Stimulated activated CD8-positive, alpha-beta memory T cell treated with anti-CD3 and anti-CD28 coated beads, Interleukin-7, amount 100 ng/mL, for 1 hour (primary cell): ENCODE measurements at places on chromosomes 1 and 21.

DNA sequence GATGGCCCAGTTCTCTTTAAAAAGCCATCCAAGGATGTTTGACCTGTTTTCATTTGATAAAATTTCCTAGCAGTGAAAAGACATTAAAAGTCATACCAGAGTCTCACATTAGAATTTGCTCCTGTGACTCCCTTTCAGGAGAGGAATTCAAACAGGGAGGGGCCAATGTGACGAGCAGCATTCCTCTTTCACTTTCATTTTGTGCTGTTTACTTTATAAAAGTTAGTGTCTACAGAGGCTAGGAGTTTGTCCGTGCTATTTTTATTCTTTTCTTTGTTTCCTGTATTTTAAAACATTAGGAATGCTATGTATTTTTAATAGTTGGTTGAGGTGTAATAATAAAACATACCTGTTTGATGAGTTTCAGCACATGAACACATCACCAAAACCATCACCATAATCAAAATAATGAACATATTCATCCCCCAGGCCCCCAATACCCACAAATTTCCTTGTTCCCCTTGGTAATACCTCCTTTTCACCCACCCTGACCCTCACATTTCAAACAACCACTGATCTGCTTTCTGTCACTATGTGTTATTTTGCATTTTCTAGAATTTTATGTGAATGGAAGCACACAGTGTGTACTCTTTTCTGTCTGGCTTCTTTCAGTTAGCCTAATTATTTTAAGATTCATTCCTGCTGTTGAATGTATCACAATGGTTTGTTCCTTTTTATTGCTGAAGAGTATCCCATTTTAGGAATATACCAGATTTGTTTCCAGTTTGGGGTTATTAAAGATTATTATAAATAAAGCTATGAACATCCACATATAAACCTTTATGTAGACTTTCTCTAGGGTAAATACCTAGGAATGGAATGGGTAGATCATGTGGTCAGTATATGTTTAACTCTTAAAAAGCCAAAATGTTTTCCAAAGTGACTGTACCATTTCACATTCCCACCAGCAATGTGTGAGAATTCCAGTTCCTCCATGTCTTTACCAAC lies 129.5 kb downstream of the TENT5C start:
- no peak for DNase-seq

DNA sequence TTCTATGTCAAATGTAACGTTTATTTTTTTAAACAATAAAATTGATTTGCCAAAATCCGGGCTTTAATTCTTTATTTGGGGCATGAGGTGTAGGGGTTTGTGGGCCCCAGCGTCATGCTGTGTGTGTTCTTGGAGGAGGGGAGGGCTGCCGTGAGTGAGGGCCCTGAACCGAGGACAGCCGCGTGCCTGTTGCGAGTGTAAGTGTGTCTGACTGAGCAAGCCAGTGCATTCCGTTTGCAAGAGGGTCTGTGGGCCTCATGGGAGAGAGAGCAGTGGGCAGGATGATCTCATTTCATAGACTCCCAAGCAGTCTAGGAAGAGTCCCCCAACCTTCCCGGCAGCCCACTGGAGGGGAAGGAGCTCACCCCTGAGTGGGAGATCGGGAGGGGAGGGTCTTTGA lies 21.4 kb upstream of the SPSB1 start:
- DNase-seq = no peak

DNA sequence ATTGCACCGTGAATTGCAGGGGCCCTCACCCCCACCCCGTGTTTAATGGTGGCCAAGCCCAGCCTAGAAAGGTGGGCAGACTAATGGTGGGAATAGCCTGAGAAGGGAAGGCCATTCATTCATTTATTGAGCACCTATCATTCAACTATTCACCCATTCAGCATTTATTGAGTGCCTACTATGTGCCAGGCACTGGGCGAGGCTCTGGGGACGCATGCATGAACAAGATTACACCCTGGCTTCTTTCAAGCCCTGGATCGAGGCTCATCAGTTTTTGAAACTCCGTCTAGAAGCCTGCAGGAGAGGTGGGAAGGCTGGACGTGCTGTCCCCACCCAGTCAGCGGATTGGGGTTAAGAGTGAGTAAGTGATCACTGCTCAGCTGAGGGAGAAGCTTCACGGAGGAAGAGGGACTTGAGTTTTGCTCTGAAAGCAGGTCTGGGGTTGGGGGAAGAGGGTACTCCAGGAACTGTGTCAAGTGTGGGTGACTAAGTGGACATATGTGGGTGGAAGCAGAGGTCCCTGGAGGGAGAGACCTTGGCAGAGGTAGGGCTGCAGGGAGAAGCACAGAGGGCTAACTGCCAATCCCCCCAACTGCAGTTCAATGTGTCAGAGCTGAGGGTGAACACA lies 35.6 kb downstream of the MEF2D start:
- DNase-seq = no peak

GRCh38 chr1:224175617-224176016 lies 7.4 kb upstream of the DEGS1 start:
- DNase-seq = no peak

DNA sequence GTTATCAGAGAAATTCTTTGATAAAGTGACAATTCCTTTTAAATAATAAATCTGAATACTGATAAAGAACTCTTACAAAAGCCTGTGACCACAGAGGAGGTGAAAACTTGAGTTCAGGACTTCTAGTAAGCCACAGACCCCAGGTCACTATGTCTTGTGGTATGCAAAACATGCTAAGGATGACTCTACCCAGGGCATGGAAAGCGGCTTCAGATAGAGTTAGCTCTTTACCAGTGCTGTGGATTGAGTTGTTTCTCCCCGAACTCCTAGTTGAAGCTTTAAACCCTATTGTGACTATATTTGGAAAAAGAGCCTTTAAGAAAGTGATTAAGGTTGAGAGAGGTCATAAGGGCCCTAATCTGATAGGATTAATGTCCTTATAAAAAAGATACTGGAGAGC lies 42.3 kb downstream of the HLX start:
- no peak for DNase-seq

- DNase-seq = peak; percentile 9
Observed at GRCh38 chr1:38858833-38859560, 575 bp downstream of the RRAGC start.

DNA sequence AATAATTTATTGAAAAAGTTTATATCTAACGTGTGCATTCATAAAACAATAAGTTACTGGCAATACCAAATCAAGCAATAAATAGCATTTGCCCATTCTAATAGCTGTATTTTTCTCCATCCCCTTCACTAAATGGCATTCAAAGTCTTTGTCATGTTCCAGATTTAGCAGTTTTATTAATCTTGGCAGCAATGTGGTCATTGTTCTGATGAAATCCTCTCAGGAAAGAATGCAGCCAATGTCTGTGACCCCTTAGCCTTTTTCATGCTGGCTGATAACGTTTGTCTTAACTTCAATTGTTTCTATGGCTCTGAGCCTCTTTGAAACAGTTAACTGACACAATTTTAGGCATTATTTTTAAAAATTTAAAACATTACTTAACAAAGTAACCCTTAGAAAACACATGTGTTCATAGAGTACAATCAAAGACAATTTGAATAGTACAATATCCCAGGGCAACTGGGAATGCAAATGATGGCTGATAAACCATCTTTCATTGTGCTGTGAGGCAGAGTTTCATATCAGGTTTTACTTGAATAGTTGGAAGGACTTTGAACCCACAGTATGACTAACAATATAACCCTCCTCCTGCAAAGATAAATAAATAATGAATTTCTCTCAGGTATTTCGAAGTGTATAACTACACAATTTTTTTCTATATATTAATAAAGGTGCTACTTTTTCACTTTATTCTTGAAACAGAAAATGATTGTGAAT lies 217.5 kb downstream of the LRRIQ3 start:
- no peak for DNase-seq

DNA sequence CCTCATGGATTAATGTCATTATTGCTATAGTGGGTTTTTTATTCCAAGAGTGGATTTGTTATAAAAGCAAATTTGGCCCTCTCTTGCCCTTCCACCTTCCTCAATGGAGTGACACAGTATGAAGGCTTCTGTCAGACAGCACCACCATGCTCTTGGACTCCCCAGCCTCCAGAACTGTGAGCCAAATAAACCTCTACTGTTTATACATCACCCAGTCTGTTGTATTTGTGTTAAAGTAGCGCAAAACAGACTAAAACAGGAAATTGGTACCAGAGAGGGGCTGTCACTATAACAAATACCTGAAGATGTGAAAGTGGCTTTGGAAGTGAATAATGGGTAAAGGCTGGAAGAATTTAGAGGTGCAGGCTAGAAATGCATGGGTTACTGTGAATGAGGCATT lies 38.0 kb upstream of the DMRTB1 start:
- no peak for DNase-seq

- no peak for DNase-seq
Observed at GRCh38 chr21:42664614-42665013, 11.2 kb downstream of the PDE9A start.

DNA sequence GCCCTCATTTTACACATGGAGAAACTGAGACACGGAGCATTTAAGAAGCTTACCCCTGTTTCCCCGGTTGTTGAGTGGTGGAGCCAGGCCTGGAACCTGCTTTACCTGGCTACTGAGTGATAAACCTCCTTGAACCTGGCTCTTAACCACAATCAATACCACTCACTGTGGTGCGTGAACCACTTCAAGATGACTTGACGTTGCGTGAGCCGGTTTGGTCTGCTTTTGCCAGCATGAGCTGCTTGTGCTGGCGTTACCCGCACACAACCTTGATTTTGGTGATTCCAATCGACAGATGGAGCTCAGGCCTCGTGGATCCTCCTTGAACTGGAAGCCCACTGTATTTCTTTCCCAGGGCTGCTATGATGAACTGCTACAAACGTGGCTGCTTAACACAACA lies 6.1 kb upstream of the TINAGL1 start:
- no peak for DNase-seq

- DNase-seq = no peak
Observed at GRCh38 chr1:232305050-232305449, 324.9 kb downstream of the SIPA1L2 start.

DNA sequence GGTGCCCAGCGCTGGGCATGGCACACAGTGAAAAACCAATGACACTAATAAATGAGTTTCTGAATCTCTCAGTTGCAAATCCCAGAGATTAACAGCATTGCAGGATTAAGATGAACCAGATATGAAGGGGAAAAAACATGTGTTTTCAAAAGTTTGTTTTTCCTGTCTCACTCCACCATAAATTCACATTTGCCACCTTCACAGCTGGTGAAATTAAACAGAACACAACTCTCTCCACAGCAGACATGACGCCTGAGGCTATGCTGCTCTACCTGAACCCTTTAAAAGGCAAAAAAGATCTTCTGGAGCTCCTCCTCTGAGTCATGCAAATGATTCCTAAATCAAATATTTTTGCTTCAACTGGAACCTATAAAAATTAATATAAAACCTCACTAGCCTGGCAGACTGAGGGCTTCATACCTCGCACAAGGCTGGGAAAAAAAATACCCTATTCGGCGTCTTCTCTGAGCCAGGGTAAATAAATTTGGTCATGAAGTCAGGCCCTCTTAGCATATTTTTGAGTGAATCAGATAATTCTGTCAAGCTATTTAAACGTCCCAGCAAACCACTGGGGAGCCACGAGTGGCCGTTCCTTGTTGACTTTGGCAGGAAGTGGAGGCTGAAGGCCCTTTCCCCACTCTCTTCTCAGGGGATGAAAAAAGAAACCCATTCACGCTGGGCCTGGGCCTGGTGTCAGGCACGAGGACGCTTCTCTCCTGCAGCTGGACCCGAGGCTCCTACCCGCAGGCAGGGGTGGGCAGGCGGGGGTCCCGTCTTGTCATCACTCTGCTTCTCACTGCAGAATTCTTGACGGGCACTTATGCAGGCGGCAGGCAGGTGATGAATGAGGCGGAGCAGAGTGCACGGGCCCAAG lies 53.0 kb downstream of the DMRTB1 start:
- no peak for DNase-seq

DNA sequence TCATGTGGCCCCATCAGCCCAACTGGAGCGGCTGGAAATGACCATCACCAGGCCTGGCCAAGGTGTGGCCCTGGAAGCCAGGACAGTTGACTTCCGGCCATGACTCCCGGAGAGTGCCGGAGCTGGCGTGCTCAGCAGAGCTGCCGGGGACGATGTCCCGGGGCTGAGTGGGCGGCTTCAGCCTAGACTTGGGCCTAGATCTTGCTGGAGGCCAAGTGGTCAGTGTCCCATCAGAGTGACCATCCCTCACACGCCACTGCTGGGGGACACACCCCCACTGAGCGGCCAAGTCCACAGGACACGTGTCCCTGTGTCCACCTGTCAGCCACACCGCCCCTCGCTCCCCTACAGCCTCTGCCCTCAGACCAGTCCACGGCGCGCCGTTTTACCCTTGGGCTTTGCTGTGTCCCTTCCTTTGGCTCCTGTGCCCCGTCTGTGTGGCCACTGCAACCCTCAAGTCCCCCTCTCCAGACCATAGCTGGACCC lies 4.0 kb downstream of the FAAP20 start:
- no peak for DNase-seq

- no peak for DNase-seq
Observed at GRCh38 chr1:154730986-154731489, 123.1 kb upstream of the ADAR start.

DNA sequence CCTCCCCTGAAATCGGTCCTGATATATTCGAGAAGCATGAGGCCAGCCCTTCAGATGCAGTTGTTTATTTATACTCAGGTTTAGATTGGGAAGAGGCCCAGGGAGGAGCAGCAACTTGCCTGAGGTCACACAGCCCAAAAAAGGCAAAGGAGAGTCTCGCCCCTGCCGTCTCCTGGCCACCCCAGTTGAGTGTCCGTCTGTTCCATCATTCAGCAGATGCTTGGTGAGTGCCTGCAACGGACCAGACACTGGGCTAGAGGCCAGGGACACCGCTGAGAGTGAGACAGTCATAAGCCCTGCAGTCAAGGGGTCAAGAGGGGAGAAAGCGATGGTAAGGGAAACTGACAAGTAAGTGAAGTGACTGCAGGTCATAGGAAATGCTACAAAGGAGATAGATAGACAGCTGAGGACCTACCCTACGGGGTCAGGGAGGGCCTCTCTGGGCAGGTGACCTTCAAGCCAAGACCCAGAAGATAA lies 15.4 kb upstream of the SELENON start:
- no peak for DNase-seq

DNA sequence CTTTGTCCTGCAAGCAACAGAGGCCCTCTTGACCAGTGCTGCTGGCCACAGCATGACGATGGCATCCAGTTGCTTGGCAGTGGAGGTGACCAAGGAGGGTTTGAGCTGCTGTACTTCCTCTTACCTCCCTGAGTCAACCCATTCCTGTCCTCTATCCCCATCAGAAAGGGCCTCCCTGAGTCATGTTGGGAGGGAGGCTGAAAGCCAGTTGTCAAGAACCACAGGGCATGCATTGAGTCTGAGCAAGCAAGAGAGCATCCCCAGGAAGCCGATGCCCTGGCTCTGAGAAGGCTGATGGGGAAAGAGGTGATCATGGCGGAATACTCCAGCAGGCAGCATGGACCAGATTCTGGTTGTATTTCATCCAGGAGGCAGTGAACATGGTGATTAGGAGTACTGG lies 69.6 kb downstream of the LACTBL1 start:
- DNase-seq = no peak

GRCh38 chr1:14263671-14264070 lies 334.8 kb upstream of the KAZN start:
- no peak for DNase-seq

- DNase-seq = no peak
Observed at GRCh38 chr1:119895102-119895501, 1.2 kb downstream of the ADAM30 start.
